ENCODE measurements at places on chromosomes 13 and 19. TPM values are rescaled to one million over a fixed set of nuclear protein-coding genes. Genes with fewer than 3 reads are reported as not detected.

The DENND1C gene
- polyA plus RNA-seq, result 2.2 TPM

The COL4A2 gene
- 130 TPM for polyA plus RNA-seq

The ZNF554 gene
- polyA plus RNA-seq, result 11.2 TPM

The DAND5 gene
- polyA plus RNA-seq, result 0.44 TPM

The ACP5 gene
- polyA plus RNA-seq, result 0.70 TPM

Data from spinal cord (tissue), 10 donors.